ENCODE measurements at places on chromosomes 6 and 20.
A peak's percentile ranks its signal among the peaks of the same experiment; 100 is the strongest.

- peak; percentile 9 for DNase-seq
Observed at GRCh38 chr6:20092071-20092566, 120.2 kb downstream of the MBOAT1 start.

DNA sequence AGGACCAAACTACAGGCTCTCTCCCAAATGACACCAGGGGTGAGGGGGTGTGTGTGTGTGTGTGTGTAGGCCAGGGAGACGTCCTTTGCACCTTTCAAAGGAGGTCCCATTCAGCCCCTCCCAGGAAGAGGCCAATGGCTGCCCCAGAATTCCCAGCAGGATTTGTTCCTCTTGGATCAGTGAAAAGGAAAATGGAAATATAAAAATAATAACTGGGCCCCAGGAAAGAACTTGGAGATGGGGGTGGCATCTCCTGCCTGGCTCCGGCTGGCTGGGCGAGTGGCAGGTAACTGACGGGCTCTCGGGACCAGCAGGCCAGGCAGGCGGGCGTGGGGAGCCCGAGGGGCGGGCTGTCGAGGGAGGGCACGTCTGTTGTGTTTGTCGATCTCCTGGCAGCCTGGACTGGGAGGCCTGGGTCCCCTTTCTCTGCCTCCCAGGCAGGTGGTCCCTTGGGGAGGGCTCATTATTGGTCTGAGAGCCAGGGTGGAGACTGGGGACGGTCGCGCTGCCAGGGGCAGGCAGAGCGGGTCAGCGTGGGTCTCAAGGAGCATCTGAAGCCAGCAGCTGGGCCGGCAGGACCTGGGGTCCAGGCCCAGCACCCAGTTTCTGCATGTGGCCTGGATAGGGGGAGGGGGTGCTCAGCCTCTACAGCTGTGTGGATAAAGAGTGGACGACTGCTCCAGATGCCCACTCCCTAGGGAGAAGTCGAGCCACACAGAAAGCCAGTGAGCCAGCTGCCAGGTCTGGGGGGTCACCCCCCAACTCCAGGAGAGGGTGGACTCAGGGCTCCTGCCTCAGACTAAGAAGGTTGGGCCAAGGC, 3.1 kb downstream of the NOL4L start:
- DNase-seq: no peak

- no peak for DNase-seq
Observed at GRCh38 chr6:21436625-21437024, 156.9 kb upstream of the SOX4 start.

- DNase-seq: peak; percentile 56
Observed at GRCh38 chr6:34027445-34027936, 118.4 kb downstream of the GRM4 start.
